ENCODE measurements at places on chromosomes 2 and 18.
A peak's percentile ranks its signal among the peaks of the same experiment; 100 is the strongest.

DNA sequence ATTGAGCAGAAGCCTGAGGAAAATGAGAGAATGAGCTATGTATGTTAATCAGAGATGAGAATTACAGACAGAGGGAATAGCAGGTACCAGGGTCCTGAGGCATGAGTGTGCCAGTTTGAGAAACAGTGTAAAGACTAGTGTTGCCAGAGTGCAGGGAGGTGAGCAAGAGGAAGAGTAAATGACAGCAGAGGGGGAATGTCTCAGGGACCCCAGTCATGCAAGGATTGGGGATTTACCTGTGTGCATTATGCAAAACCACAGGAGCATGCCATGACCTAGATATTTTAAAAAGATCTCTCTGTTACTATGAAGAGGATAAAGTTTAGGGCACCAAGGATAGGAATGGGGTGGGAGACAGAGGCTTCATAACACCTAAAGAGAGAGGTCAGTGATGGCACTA is 72.1 kb downstream of the TTC32 start:
- DNase-seq = no peak

DNA sequence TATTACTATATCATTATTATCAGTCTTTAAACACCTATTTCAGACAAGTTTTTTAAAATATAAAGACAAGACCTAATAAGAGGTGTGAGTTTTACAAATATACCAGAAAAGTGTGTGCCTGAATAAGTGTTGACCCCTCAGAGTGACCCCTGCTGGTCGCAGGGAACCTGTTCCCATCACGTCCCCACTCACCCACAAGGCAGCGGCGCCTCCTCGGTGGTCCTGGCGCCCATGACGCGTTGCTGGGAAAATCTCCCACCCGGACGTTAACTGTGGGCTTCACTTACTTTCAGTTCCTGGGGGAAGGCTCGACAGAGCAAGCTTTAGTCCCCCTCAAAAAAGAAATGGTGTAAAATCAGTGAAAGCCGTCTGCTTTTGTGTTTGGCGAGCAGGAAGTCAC is 93.5 kb downstream of the TMEM18 start:
- DNase-seq = no peak

DNA sequence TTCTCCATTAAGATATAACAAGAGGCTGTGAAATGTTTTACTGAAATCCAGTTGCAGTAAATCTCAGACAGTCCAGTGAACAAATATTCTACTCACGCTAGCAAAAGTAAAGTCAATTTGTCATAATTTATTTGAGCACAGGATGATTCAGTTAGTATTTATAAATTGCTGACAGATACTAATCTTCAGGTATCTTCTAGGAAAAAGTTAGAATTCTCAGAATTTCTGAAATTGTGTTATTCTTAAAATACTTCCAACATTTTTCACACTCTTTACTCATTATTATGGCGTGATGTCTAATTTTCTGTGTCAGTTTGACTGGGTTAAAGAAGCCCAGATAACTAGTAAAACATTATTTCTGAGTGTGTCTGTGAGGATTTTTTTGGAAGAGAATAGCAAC is 460.2 kb upstream of the ACVR2A start:
- DNase-seq = no peak

DNA sequence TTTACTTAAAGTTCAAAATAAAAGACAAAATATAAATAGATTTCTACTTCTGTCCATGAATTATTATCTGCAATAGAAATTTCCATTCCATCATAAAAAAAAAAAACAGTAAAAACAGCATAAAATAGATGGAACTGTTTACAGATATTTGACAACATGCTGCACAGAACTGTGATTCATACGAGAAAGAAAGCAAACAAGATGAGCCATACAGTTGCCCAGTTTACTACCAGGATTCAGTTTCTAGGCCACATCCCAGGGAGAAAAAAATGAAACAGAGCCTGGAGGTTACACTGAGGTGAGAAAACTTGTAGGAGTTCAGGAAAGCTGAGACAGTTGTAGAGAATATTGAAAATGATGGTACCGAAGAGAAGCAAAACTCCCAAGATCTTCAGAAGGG is 1426.9 kb upstream of the ACVR2A start:
- no peak for DNase-seq

GRCh38 chr2:30942419-30942818 is 135.2 kb upstream of the CAPN13 start:
- peak; percentile 87 for DNase-seq

DNA sequence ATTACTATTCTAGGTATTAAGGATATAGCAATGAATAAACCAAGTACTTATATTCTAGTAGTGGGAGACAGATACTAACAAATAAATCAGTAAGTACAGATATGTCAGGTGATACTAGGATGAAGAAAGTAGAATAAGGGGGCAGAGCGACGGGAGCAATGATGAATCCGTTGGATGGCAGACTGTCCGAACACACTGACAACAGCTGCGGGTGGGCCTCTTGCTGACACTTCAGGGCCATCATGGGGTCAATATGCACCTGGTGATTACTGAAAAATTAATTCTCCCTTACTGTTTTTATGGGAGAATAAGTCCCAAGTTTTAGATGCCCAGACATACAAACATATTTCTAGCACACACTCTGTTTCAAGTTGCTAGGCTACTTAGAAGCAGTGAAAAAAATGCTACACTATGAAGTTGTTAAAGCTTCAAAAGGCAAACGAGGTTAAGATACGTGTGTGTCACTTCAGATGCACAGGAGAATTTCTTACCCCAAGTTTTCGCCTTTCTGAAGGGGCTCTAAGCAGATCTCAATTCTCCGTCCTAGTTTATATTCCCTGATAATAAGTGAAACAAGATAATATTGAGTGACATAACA is 78.7 kb downstream of the USP40 start:
- DNase-seq = no peak

Measured in NCI-H526 treated with DMSO at 0.1 percent for 48 hours (cell line).